ELR (cell line): ENCODE measurements at places on chromosomes 1 and 21.

DNA sequence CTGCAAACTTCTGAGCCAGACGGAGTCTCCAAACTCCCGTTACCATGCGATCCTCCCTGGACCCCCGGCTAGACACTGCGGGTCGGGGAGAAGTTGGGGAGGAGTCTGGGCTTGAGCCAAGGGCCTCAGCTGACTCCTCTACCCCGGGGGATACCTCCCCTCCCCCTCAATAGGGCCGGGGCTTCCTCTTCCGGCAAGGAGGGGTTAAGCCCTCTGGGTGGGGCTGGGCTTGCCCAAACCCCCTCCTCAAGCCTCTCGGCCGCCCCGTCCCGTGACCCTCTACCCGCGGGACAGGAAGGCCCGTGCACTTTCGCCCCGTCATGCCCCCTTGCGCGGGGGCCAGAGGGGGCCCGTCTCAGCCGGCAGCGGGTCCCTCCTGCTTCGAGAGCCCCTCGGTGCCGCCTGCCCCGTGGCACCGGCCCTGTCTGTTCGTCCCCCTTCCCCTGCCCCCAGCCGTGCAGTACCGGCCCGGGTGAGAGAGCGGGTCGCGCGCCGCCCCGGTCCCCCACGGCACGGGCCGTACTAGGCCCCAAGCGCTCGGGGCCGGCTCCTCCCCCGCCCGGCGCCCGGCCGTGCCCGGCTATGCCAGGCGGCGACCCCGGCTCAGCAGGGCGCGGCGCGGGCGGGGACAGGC lies 652 bp downstream of the ARL8A start:
- peak; percentile 15 for DNase-seq

DNA sequence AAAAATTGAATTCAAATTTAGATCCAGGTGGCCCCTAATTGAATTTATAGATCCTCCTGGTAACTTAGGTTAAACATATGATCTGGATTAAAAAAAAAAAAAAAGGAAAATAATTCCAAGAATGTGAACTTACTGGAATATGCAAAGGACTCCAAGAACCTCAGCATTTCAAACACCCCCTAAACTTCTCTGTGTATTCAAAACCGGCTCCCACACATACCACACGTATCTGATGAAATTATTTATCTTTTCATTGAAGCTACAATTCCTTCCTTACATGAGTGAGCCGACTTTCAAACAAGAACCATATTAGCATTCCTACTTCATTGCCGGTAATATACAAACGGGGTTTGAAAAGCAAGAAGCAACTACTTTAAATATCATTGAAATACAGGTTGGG lies 61.4 kb upstream of the FMN2 start:
- DNase-seq: peak; percentile 26

GRCh38 chr1:228399531-228400236 lies 7.0 kb downstream of the TRIM11 start:
- DNase-seq: no peak

DNA sequence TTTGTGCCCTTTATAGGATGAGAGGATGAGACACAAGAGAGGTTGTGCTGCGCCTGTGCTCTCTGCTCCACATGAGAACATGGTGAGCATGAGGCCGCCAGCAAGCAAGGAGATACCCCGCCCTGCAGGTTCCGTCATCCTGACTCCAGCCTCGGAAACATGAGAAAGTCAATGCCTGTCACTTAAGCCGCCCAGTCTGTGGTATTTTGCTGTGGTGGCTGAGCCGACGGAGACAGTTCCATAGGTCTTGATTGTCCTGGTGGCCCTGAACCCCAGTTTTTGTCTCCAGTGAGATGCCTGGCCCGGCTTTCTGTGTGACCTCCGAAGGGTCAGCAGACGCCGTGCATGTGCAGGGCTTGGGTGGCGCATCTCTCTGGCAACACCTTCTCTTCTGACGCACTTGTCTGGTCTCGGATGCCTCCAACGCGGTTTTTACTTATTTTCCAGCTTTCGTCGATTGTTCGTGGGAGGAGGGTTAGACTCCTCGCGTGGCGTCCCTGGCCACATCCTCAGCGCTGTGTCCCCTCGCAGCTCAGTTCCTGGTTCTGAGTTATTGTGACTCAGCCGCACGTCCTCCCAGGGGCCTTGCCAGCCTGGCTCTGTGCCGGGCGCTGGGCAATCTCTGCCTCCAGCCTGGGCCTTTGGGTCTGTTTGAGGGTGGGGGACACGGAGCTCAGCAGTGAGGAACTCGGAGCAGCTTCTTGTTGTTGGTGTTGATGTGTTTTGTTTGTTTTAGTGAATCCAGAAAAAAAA lies 70.0 kb downstream of the FAAP20 start:
- DNase-seq: no peak

DNA sequence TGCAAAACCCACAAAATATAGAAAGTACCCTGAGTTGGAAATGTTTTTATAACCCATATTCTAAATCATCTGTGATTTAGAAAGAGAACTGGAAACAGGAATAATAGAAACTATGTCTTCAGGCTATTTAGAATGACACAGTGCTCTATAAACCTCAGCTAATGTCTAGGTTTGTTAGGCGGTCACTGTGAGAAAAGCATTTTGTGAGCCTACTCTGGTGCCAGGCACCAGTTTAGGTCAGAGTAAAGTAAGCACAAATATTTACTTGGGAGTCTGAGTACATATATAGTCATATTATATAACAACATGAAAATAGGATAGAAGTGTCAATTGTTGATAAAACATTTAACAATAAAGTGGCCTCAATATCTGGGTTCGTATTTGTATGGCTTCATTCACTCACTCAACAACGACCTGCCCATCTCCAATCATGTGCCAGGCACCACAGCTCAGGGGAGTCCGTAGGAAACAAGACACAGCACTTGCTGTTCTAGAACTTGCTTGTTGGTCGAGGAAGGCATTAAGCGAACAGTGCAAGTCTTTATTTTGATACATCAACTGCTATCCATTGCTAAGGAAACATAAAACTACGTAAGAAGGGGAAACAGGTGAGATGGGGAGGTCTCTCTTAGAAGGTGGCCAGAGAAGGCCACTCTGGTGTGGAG lies 37.2 kb downstream of the GNB1 start:
- no peak for DNase-seq

DNA sequence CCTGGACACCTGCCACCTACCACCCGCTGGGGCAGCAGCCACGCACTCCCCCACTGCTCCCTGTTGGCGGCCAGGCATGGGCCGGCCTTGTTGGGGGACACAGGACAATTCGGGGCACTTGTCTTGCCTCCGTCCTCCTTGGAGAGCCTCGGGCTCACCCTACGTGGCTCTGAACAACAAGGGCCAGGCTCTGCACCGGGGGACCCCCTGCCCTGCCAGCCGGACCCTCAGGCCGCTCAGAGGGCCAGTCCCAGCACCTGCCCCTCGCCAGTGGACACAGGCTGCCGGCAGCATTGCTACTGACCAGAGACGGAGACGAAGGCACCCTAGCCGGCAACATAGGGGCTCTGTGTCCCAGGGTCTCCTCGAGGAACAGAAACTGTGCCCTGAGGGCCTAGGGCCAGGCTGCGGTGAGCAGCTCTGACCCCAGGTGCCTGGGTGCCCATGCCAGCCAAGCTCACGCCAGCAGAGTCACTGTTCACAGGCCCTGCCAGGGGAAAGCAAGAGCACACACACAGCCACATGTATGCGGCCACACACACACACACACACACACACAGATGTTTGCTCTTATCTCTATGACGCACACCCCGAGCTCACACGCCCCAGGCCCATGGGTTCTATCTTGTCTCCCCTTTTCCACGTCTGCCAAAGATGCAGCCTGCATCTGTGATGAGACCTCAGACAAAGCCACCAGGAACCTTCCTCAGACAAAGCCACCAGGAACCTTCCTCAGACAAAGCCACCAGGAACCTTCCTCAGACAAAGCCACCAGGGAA lies 45.9 kb downstream of the MORN1 start:
- DNase-seq: no peak

DNA sequence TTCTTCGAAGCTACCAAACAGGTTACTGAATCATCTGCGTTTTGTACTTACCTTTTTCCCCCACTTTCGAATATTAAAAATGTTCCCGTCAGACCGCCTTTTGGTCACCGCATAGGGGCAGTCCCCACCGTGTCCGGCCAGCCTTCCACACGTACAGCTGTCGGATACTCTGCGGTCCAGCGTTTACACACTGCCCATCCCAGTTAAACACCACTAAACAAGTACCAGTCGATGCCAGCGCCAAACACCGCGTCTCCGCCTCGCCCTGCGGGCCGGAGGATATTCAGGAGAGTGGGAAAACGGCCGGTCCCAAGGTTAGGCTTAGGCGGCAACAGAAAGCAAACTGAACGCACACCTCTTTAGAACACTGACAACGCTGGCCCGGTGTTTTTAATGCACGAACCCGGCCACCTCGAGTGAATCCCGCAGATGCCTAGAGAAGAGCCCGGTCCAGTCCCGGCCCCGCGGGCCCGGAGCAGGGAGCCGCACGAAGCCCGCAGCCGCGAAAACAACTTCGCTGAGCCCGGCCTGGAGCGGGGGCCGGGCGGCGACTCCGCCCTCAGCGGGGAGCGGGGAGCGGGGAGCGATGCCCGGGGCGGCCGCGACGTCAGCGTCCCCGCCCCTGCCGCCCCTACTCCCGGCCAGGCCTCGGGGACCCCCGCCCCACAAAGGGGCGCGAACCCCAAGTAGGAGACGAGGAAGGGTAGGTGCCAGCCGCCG lies 730 bp upstream of the PHF13 start:
- peak; percentile 56 for DNase-seq

DNA sequence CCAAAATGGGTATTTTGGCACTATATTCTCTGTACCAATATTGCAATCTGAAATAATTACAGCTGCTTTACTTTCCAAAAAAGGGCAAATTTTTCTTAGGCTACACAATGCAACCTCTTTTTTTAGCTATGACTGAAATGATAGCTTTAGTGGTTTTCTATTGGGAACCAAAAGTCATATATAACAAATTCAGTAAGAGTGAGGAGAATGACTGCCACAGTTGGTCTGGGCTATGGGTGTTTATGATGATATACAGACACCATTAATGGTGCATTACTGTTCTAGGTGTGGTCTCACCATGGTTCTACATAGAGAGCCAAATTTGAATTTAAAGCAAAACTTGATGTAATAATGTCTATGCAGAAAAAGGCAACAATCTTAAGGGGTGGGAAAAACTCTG lies 72.3 kb upstream of the PTBP2 start:
- DNase-seq: no peak

DNA sequence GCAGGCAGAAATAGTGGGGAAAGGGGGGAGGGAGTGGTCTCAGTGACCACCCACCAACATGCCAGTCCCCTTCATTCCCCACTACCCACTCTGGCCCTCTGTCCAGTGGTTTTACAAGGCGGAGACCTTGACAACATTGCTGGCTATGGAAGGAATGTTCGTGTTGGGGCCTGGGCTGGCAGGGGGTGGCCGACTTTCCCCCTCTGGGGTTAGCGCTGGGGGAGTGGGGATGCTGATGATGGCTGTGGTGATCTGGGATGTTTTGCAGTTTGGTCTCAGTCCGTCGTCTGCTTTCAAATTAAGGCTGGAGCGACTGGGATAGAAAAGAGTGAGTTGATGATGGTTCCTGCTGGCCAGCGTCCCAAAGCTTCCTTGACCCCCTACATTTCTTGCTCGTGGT lies 20.3 kb downstream of the DDX20 start:
- DNase-seq: no peak

- peak; percentile 85 for DNase-seq
These were observed 4.2 kb upstream of the DYRK3 start for GRCh38 chr1:206631085-206631509.

DNA sequence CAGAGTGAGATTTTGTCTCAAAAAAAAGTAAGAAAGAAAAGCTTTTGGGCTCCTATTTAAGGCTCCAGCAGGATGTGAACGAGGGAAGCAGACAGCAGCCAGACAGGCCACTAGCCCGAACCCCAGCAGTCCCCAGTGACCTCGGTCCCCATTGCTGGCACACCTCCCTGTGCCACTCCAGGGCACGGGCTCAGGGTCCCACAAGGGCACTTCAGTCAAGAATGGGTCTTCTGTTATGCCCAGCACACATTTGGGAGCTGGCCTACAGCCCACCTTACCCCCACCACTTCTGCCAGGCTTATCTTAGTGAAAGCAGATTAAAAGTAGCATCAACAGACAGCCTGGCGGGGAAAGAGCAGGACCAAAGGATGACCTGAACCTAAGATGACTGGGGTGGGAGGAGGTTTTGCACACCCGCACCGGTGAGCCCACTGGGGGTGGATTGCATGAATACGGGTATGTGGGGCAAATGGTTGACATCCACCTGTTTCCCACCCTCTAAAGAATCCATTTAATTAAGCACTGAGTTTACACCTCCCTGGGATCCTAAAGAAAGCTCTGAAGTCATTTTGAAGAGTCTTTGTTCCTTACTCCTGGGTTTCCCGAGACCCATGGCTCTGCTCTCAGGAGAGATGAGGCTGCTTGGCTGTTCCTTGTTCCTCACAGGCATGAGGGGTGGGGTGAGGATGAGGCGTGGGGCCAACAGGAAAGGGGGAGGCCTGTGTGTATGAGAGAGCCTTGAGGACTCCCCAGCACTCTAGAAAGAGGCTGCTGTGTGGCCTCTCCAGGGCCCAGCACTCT lies 4.7 kb downstream of the CHI3L1 start:
- DNase-seq: no peak

DNA sequence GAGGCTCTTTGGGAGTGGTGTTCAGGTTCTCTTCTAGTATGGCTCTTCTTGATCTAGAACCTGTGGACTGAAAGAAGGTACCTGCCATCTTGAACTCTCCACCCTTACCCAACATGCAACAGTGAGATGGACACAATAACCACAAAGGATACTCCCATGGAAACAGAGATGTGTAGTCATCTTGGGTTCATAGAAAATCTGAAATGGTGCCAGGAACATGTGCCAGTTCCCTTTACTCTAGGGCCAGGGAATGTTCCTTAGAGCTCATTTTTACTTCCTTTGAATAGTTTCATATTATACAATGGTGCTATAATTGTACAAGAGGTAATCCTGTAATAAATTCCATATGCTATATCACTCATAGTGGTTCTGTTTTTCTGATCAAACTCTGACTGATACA lies 13.2 kb upstream of the SCYL3 start:
- no peak for DNase-seq

DNA sequence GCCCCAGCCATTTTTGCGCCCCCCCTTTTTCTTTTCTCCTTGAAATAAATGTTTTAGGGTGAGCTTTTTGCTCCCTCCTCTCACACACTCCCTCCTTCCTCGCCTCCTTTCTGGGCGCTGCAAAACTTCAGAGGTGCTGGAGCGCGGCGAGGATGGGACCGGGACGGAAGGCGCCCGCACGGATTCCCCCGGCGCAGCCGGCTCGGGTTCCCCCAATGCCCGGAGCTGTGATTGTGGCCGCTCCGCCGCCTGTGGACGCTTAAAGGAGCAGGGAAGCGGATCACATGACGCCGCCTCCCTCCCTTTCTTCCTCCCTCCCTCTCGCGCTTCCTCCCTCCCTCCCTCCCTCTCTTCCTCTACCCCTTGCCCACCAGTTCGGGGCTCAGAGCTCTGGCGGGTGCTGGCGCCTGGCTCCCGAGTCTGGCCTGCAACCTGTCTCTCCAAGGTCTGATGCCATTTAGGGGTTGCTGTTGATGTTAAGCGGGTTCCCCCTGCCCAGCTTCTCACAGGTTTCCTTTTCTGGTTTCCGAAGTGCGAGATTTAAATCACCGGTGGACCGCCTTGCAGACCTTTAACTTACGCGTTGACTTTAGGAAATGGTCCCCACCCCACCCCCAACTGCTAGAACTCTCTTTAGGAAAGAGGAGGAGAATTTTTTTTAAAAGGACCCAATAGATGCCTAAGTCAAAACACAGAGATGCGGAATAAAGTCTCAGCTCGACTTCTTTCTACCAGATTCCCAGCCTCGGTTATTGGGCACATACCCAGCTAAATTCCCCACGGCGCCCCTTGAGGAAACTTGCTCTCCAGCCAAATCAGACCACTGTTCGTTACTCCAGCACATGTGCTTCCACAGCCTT lies at the start of gene WLS:
TSS of gene WLS (minus strand) at position 235 of the 860 bp plus-strand sequence. CDS start at position 11, 224 bp downstream.
- DNase-seq: peak; percentile 89

- peak; percentile 10 for DNase-seq
These were observed 18.8 kb downstream of the TNFRSF9 start for GRCh38 chr1:7921796-7922195.
